Epithelial cell of esophagus (primary cell): ENCODE measurements at places on chromosomes 7 and 10.

- no peak for DNase-seq
These were observed 79.0 kb downstream of the COBL start for GRCh38 chr7:51237446-51238133.

DNA sequence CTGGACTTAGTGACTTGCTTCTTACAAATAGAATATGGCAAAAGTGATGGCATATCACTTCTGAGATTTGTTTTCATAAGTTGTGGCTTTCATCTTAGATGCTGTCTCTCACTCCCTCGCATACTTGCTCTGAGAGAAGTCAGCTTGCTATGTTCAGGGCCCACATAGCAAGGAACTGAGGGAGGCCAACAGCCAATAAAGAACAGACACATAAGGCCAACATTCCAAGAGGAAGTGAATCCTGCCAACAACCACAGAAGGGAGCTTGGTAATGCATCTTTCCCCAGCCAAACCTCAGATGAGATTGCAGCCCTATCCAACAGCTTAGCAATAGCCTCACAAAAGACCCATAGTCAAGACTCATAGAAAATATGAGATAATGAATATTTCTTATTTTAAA is 39.2 kb upstream of the DMTF1 start:
- no peak for DNase-seq

DNA sequence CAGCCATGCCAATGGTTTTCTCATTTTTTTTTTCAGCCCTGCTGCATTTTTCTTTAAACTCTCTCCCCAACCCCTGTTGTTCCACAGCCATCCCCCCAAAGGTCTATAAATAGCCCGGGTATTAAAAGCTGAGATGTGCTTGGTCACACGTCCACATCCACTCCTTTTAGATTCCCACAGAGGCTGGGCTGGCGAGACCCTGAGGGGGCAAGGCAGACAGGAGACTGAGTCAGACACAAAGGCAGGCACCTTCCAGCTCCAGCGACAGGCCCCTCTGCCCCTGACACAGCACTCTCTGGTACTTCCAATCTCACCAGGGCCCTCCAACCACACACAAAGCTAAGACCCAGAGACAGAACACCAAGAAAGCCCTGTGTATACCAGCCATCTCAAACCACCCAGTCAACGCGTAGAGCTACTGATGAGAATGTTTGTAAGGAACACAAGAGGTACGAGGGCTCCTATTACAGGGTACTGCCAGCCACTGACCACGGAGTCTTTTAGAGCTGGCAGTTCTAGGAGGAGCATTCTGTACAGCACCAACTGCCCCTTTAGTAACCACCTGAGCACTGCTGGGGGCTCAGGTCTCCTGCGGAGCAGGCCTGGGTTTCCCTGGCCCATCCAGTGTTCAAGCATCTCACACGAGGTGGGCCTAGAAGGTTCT is 64.2 kb upstream of the DDC start:
- no peak for DNase-seq

DNA sequence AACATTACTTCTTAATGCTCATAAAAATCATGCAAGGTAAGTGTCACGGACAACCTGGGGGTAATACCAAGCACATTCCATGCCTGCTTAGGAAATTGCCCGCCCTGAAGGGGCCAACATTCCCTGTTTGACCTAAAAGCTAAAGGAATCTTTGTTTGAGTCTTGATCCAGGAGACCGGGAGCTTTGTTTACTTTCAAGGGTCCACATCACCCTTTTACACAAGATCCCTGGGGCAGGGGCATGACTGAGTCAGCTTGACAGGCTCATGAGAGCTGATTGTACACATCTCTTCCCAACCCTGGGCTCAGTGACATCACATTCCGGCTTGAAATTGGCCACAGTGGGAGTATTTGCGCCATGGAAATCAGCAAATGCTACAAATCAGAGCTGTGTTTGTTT is 248.1 kb upstream of the HABP2 start:
- no peak for DNase-seq

GRCh38 chr10:80498833-80499741 is 38.6 kb upstream of the SH2D4B start:
- DNase-seq = peak; percentile 98

DNA sequence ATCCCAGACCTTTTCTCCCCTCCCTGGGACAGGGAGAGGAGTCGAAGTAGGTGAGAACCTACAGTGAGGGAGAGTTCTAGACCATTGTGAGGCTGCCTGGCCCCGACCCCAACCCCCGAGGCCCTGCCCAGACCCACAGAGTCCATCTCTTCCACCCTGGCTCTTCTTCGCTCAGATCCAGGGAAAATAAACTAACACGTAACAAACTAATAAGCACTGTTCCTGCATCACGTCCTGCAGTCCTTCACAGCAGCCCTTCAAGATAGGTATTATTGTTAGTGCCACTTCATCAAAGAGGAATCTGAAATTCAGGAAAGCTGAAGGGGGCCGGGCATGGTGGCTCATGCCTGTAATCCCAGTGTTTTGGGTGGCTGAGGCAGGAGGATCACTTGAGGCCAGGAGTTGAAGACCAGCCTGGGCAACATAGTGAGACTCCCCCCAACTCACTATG is at the start of gene SPACDR:
TSS of gene SPACDR (minus strand) at position 51 of the 451 bp plus-strand sequence. CDS start 235 bp downstream, outside the sequence.
- DNase-seq = no peak

DNA sequence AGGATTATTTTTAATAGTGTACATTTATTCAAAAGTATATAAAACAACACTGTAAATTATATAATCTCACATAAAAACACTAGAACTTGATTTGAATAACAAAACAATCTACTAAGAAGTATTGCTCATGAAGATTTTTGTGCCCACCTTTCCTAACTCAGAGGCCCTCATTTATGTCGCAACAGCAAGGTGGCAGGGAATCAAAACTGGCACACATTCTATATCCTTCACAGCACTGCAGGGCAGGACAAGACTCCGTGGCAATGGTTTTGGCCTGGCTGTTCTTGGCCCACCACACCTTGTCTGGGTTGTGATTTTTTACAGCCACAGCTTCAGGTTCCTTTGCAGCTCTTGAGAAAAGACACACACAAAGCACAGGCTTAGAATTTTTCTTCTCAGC is 3.4 kb upstream of the CUZD1 start:
- no peak for DNase-seq

- no peak for DNase-seq
These were observed 230.8 kb upstream of the MGMT start for GRCh38 chr10:129236274-129236691.

DNA sequence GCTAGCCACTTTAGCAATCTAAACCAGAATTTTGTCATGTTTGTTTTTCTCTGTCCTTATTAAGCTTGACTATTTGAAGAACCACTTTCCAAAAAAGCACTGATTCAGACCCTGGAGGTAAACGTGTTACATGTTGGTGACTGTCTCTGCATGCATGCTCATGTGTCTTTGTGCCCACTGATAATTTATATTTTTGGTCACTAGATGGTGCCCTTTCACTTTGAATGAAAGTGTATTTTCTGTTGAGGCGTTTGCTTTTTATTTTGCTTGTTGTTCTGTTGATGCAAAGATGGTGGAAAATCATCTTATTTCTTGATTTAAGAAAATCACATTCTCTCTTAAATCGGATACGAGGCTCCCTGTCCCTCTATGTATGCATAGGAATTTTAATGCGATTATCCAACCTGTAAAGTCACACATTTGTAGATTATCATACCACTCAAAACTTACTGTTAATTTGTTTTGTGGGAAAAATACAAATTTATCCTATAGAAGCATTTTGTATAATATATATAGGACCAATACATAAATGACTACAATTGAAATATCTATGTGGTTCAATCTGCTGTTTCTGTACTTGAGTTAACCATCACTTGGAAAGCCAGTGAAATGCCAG is 269.3 kb downstream of the BICC1 start:
- peak; percentile 75 for DNase-seq
